ENCODE measurements at places on chromosomes 2 and 18.

DNA sequence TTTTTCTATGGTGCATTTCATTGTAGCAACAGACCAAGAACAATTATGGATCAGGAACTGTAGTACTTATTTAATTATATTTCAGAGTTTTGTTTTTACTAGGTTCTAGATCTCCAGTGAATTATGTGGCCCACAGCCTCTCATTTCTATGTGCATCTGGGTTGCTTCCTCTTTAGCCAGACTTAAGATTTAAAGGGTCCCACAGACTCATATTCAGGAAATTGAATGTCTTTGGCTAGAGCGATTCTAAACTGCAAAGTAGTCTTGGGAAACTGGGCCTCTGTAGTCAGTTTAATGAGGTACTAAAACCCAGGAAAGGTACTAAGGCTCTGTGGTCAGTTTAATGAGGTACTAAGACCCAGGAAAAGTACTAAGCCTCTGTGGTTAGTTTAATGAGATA is 94.4 kb downstream of the LYPD6B start:
- DNase-seq = peak; percentile 59

GRCh38 chr18:63356272-63356896 is 10.6 kb downstream of the KDSR start:
- DNase-seq = no peak

- DNase-seq = no peak
Observed at GRCh38 chr18:55244546-55244945, 285.3 kb upstream of the CCDC68 start.

- no peak for DNase-seq
Observed at GRCh38 chr2:226619707-226620106, 179.9 kb downstream of the IRS1 start.

DNA sequence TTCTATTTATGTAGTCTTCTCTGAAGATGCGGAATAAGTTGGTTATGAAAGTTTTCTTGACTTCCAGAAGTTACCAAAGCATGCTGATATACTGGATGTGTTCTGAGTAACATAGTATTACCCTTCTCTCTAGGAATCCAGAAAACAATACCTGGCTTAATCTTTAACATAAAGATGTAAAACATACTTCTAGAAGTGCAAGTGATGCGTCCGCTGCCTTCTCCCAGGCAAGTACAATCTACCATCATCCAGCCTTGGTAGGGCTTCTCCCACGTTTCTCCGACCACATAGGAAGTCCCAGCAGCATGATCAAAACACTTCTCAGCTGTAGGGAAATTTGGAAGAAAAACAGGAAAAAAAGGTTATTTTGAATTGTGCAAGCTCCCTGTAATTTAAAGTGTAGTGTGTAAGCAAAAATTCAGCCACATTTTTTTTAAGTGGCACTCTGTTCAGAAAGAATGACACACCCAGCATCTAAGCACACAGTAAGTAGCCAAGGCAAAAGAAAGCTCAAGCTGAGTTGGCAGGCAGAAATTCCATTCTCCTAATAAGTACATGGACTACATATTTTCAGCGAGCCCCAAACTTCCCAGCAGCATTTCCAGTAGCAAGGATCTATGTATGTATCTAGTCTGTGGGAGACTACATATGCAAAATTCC is 5.2 kb downstream of the FN1 start:
- no peak for DNase-seq

DNA sequence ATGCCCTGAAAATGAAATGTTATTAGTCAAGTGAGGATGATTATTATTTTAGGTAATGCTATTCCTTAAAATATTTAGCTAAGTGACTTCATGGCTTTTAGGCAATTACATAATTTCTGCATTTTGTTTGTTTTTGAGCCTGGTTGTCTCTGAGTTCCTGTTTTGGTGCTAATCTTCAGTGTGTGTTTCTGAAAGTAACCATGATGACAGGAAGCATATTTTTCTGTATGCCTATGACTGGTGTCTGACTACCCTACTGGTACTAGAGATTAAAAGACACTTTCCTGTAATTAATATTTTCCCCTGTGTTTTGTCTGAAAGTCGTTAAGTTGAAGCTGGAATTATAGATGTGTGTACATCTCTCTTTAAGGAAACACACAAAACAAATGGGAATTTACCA is 295.0 kb upstream of the SPRED2 start:
- DNase-seq = peak; percentile 32

- DNase-seq = no peak
Observed at GRCh38 chr2:158412206-158412605, 44.3 kb downstream of the CCDC148 start.

DNA sequence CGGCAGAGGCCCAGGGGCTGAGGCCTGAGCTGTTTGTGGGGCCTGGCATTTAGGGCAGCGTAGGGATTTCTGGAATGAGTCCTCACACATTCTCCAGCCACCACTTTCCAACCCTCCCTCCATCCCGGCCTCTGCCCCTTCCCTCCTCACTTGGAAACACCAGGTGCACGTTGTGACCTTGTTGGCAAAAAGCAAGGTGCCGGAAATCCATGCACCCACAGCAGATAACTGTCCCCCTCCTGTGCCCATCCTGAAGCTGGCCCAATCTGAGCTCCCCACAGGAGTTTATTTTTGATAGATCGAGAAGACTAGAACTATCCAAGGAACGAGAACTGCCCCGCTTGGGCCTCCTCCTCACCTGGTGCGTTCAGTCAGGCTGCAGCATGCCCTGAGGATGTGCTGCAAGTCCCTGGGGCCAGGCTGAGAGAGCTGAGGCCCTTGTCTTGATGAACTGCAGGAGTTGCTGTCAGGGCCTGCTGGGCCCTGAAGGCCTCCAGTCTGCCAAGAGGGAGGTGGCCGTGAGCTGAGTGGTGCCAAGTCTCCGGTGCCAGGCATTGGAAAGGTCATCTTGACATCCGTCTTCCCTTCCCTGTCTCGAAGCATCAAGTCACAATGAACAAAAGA is 55.8 kb downstream of the CTIF start:
- no peak for DNase-seq

DNA sequence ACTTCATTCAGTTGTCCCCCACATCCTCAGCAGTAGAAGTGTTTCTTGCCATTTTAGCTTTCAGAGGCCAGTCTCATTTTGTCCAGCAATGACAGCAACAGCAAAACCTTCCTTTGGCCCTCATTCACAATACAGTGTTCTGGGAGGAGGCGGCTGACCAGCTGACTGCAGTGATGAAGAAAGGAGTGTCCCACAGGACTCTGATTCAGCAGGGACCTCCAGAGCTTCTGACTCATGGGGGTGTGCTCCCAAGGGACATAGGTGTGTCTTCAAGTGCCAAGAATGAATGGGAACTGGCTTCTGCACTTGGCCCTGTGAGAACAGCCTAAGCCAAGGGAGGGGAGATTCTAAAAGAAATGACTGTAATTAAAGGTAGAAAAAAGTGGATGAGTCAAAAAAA is 147.0 kb upstream of the PELI1 start:
- DNase-seq = no peak

- DNase-seq = peak; percentile 97
Observed at GRCh38 chr2:158456309-158457066, at the start of the genes CCDC148 and PKP4. CCDC148 (minus strand) TSS chr2:158456753; CDS start chr2:158456439, 314 bp downstream. PKP4 (plus strand) TSS chr2:158456952; CDS start chr2:158533185, 76,233 bp downstream.

GRCh38 chr2:210913461-210913860 is 357.1 kb downstream of the CPS1 start:
- DNase-seq = no peak

GRCh38 chr2:86333378-86333777 is 4.0 kb downstream of the REEP1 start:
- no peak for DNase-seq

DNA sequence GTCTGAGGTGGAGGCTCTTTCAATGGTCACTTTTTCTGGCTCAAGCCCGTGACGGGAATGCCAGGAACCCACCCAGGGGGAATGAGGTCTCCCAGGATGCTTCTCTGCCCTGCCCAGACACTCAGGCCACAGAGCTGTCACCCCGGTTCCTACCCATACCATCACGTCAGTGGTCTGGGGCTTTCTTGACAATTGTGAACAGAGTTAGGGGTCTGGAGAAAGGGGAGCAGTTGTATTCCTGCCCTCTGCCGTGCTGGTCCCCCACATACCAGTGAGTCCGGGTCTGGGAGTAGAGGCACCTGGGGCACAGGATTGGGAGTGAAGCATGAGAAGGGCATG is 97.2 kb downstream of the B3GNT2 start:
- DNase-seq = no peak

DNA sequence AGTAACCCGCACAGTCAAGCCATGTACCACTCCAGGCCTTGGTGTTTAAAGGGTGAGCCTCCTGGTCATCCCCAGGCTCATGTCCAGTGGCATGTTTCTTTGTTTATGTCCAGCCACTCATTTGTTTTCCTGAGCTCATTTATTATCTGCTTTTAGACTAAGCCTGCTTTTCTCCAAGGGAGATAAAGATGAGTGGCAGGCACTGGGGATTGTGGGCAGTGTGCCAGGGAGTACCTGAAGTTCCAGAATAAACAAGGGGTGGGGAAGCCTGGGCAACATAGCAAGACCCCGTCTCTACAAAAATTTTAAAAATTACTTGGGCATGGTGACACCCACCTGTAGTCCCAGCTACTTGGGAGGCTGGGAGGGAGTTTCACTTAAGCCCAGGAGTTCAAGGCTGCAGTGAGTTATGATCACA is 1.9 kb downstream of the ANXA4 start:
- DNase-seq = no peak

- DNase-seq = no peak
Observed at GRCh38 chr2:182359027-182359989, 67.5 kb downstream of the PDE1A start.

- no peak for DNase-seq
Observed at GRCh38 chr18:22411446-22411845, 6.3 kb downstream of the CTAGE1 start.

GRCh38 chr2:241616168-241617125 is 20.5 kb downstream of the THAP4 start:
- DNase-seq = no peak

DNA sequence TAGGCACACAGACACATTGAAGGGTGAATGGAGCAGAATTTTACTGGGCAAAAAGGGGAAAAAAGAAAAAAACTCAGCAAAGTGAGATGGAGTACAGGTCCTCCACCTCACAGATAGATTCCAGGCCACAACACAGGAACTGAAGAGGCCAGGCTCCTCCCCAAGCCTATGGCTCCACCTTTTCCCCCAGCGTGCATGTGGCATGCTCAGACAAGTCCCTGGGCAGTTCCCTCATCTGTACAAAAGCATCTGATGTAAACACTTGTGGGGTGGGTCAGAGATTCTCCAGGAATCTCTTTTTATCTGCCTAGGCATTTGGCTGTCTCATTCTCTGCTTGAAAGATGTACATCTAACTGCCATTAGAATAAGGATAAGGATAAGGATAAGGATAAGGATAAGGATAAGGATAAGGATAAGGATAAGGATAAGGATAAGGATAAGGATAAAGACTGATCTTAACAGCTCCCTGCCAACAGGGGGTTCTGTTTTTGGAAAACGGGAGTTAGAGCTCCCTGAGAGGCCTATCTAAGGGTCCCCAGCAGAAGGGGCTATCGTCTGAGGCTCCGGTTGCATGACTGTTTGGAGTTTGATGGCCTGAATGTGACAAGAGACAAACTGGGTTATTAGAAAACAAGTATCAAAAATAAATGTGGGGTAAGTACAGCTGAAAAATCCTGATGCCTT is 17.2 kb upstream of the ASXL3 start:
- DNase-seq = no peak

DNA sequence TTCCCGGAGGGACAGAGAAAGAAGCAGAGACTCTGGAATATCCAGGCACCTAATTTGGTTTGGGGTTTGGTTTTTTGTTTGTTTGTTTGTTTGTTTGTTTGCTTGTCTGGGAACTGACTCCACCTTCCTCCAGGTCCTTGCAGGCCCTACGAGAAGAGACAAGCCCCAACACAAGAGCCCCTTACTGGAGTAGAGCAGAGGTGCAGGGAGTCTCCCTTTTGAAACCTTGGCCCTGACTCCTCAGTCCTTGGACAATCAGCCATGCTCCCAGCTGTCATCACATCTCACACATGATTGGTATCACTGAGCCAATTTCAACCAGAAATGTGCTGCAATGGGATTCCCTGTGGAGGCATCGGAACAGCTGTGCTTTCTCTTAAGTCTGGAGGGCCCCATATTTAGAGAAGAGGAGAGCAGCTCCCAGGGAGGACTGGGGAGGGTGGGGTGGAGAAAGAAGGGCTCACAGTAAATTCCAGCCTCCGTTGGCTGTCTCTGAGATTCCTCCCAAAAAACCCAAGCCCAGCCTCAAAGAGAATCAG is 279.9 kb upstream of the NCKAP5 start:
- no peak for DNase-seq

DNA sequence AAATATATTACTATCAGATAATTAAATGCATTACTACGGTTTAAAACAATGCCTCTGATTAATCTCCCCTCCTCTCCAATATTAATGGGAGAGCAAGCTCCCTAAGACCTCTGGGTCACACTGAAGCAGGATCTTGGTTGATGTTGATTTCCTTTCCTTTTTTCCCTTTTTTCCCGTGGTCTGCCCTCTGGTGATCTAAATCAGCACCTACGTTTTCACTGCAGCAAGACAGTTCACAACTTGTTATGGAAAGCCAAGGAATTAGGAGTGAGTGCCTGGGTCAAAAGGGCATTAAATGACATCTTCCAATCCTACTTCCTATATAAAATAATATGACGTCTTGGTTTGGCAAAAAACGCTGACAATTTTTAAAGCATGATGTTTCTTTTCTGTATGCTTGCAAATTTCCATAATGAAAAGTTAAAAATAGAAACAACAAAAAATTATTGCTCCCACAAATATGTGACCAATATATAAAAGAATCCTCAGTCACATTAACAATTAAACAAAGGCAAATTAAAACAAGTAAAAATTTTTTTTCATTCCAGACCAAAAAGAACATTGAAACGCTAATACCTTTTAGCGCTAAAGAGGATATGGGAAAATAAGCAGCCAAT is 7.9 kb upstream of the CFAP36 start:
- DNase-seq = peak; percentile 48

DNA sequence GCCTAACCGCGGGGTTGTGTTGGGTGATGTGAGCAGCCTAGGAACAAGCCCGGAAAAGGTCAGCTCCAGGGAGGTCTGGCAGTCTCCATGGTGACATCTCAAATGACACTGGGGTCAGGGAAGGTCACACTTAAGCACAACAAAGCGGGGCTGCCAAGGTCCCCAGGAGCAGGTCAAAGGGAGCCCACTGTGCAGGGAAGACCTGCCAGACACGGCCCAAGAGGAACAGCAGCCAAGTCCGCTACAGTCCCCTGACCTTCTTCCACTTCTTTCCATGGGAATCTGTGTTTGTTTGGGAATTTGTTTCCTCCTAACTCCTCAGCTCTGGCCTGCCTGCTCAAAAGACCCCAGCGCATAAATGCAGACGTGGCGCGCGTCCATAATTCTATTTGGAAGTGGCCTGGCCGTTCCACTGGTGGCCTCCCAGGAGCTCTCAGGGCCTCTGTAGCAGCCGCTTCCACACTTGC is 232.1 kb upstream of the COPS8 start:
- DNase-seq = no peak

DNA sequence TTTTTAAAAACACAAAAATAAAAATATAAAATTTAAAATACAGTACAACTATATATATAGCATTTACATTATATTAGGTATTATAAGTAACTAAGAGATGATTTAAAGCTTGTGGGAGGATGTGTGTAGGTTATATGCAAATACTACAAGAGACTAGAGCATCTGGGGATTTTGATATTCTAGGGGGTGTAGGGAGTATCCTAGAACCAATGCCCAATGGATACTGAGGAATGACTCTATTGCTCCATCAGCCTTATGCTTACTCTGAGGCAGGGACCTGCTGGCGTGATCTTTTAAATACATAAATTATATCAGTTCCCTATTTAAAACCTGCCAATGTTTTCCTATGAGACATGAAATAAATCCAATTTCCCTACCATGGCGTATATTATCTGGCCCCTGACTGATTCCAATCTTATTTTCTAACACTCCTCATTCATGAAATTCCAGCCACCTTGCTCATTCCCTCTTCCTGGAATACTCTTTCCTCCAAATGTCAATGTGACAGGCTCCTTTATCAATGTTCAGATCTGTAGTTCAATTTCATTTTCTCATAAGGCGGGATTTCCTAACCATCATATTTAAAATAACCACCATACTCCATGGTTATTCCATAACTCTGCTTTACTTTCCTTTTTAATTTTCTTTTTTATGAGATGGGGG is 22.2 kb downstream of the SP3 start:
- DNase-seq = no peak
